ENCODE measurements at places on chromosomes 7 and 10.

DNA sequence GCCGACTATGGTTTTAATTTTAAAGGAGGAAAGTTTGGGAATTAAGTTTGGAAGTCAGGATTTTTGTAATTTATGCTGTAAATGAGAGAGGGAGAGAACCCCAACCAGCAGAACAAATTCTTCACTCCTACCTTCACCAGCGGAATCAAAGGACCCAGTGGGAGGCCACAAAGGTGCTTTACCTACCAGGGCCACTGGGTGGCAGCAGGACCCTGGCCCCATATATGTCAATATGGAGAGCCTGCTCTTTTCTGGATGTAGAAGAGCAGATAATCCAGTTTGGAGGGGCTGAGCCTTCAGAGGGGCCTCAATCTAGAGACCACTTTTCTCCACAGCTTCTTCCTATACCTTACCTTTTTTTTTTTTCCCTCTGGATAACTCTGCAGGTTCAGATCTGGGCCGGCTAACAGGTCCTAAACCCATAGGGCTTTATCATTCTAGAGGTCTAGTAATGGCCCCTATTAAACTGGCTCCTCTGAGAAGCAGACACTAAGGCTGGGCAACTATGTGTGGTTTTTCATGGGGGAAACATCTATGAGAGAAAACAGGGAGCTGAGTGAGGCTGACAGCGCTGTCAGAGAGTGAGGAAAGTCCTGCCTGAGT lies 8.5 kb upstream of the SCD start:
- DNase-seq: peak; percentile 66

DNA sequence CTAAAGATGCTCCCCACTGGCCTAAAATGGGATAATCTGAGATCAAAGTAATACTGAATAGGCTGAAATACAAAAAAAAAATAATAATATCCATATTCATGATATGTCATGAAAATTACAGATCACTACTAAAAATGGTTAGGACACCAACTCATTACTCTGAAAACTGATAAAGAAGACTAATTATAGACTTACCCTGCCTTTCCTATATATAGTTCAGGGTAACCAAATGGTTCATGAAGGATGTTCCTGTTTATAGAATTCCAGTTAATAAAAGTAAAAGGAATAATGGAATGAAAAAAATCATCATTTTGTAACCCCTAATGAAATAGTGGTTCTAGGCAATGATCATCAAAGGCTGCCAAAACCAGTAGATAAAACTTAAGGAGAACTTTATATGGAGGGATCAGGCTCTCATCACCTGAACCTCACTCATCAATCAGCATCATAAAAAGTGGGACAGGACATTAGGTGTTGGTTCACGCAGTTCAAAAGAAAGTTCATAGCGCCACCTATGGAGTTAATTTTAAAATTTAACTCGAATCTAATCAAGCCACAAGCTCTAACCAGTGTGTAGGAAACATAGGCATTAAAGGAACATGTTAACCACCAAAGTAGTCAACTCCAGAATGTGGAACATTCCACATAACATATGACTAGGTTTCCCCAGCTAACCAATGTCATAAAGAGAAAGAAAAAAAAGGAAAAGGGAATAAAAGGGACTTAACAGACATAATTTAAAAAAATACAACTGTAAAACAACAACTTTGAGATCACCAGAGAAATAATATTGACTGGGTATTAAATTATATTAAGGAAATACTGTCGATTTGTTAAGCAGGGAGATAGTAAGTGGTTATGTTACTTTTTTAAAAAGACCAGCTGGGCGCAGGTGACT lies 35.7 kb downstream of the P4HA1 start:
- no peak for DNase-seq

DNA sequence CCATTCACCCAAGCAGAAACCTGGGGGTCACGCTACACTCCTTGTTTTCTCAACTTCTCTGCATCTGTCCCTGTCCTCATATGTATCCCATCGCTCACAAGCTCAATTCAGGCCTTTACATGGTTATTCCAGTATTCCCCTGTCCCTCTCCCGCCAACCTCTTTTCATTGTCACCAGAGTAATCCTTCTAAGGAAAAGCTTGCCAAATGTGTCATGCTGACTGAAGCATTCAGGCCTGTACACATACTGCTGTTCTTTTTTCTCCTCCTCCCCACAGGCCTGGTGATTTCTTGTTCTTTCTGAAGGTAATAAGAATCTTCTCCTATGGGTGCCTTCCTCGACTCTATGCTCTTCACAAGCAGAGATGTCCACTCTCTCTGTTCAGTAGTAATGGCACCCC lies 282.2 kb downstream of the PHTF2 start:
- DNase-seq: no peak

DNA sequence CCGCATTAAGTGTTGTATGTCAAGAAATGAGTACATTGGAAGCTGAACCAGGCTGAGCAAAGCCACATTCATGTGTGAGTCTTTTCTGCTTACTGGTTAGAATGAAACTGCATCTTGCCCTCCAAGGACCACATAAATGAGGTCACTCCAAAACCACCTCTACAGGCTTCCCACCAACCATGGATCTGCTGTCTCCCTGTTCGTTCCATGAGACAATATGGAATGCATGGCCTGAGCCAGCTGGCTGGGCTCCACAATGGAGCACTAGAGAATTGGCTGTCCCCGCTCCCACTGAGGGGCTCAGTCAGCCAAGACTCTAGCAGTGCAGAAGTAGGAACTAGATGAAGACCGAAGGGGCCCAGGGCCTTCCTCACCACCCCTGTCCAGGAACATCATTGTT lies 120.8 kb downstream of the TNS3 start:
- no peak for DNase-seq

DNA sequence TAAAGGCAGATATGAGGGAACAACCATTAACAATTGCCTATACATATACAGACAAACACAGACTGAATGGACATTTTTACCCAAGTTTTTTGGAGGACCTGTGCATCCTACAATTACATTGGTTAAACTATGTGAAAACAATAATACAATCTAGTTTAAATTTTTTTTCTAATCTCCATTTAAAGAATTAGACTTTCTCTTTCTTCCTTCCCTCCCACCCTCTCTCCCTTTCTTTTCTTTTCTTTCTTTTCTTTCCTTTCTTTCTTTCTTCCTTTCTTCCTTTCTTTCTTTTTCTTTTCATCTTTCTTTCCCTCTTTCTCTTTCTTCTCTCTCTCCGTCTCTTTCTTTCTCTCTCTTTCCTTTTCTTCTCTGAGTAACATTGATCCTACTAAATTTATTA lies 183.7 kb downstream of the HDAC9 start:
- DNase-seq: no peak

GRCh38 chr7:46838463-46838862 lies 743.4 kb downstream of the TNS3 start:
- DNase-seq: no peak

GRCh38 chr10:130866857-130867256 lies 444.7 kb downstream of the TCERG1L start:
- no peak for DNase-seq

GRCh38 chr7:85600395-85600794 lies 413.5 kb upstream of the SEMA3D start:
- no peak for DNase-seq

DNA sequence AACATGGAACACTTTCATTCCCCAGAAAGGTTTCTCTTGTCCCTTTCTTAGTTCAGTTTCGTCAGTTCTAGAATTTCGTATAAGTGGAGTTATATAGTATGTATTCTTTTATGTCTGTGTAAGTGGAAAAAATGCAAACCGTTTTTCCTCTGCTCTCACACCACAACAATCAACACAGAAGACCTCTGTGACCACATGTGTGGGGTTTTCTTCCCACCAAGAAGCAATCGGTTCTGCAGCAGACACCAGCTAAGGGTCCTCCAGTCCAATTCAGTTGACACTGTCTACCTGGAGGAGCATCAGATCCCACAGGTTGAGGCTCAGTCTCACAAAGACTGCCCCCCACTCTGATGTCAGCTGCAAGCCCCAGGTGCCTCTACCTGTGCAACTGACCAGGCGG lies 6.2 kb downstream of the CDC123 start:
- no peak for DNase-seq

DNA sequence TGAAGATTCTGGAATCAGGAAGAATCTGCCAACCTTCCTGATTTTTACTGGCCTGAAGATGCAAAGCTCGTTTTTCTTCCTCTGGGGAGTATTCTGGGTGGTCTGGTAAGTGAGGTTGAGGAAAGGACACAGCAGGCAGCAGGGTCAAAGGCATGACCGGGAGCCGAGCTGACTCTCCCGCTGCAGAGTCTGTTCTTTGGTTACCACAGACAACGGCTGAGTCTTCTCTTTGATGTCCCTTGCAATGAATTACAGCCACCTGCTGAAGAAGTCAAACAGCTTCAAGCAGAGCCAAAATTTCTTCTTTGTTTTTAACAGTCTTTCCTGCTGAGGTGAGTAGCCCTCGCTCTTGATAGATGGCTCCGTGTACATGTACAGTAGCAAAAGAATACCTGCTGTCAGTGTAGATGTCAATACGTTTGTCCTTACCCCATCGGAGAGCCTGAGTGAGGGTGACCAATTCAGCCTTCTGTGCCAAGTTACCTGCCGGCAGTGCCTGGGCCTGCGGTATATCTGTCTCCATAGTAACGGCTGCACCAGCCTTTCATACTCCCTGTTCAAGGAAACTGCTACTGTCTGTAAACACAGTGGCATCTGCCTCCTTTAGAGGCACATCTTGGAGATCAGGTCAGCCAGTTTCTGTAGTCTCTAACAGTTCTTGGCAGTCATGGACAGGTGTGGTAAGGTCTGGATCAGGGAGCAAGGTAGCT lies 76.4 kb downstream of the PRR15 start:
- no peak for DNase-seq

DNA sequence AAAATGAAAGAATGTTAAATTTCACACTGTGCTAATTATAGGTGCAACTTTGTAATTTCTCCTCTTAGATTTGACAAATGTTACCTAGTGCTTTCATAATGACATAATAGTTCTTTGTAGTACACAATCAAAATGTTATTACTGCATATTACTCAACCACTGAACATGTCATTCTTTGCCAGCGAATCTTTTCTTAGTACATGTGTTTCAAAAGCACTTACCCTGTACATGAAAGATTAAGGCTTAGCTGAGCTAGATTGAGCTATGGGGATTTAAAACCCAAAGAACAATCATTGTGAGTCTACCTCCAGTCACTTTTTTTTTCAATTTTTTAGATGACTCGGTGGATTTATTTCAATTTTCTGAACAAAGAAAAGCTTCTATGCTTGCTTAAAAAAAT lies 123.5 kb upstream of the FERD3L start:
- no peak for DNase-seq

- no peak for DNase-seq
These were observed 205.8 kb upstream of the FRMD4A start for GRCh38 chr10:14536241-14537213.

All from activated effector memory CD4-positive, alpha-beta T cell treated with Interleukin-2 at 50 U/mL for 16 hours (primary cell).